T-helper 2 cell treated with Interferon-gamma antibody and Interleukin-4, amounts not matched to agents 5 μg/mL and 100 μg/mL, for 36 hours (primary cell): ENCODE measurements at places on chromosomes 16 and 17.

GRCh38 chr16:14564861-14565687 is 65.0 kb downstream of the PARN start:
- no peak for DNase-seq

- no peak for DNase-seq
Measured at GRCh38 chr16:46923513-46924295, 39.5 kb downstream of the GPT2 start.

GRCh38 chr17:44758414-44759085 is at the start of gene ADAM11:
Gene ADAM11 (plus strand): TSS chr17:44758988. CDS start chr17:44759200, 212 bp downstream.
- DNase-seq: no peak

DNA sequence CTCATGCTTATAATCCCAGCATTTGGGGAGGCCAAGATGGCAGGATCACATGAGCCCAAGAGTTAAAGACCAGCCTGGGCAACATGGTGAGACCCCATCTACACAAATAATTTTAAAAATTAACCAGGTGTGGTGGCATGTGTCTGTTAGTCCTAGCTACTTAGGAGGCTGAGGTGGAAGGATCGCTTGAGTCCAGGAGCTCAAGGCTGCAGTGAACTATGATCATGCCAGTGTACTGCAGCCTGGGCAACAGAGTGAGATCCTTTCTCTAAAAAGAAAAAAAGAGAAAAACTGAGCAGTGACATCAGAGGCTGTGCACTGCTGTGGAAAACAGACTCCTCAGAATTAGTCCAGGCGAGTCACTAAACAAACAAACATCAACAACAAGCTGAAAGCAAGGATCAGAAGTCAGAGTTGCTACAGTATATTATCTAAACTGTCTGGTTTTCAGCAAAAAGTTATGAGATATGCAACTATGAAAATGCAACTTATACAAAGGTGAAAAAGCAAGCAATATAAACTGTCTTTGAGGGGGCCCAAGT is 39.3 kb downstream of the CBFB start:
- DNase-seq: no peak

- DNase-seq: no peak
Measured at GRCh38 chr16:57696240-57696639, 1.6 kb downstream of the DRC7 start.

GRCh38 chr16:5030251-5030870 is 3.4 kb downstream of the NAGPA start:
- no peak for DNase-seq
